CD8-positive, alpha-beta T cell (primary cell): ENCODE measurements at places on chromosomes 7 and 10.

DNA sequence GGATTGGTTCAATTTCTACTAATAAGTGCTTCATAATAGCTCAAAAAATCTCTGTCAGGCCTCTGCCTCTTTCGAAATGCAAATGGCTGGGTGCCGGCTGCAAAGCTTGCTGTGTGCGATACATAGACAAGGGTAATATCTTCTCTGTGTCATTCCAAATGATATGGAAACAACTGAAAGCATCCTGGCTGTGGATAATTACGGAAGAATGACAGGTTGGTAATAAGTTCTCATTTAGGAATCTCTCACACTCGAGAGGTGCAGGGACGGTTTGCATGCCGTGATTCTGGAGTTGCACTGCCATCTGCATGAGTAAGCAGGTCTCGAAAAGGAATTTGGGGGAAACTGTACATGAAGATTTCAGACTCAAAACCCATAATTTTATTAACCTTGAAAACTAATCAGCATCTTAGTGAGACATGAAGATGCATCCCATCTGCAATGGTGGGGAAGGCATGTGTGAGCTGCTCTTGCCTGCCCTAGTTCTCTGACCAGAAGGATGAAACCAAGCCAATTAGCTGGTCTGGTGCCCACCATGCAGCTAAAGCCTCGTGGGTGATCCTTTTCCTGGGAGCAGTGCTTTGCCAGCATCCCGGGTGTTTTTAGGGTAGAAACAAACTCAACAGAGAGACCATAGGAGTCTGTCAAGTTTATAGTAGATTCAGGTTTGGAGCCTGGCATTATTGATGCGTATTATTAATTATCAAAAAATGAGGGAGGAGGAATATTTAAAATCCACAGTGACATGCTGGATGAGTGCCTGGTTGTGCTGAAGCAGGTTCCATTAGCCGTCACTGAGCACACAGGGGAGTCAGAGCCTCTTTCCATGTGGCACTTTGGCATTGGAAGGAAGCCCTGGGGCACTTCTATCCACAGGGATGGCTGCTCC is 503.6 kb upstream of the MGMT start:
- no peak for DNase-seq

DNA sequence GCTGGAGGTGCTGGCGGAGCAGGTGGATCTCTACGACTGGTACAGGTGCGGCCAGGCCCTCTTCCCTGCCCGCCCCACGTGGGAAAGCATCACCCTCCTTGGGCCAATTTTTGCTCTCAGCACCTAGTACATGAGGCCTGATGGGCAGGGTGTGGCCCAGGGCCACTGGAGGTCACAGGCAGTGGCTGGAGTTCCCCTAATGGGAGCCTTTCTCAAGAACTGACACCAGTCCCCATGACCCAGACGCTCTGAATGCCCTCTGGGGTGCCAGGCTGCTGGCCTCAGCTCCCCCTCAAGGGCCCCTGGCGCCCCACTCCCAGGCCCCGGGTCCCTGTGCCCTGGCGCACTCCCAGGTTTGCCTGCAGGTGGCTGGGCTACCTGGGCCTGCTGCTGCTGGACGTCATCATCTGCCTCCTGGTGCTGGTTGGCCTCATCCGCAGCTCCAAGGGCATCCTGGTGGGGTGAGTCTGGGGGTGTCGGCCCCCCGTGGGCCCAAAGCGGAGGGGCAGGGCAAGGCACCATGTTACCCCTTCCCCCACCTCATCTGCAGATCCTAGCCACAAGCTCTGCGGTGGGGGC is 15.9 kb downstream of the TTYH3 start:
- no peak for DNase-seq

- no peak for DNase-seq
Observed at GRCh38 chr7:53835301-53835700, 706.9 kb upstream of the VSTM2A start.

GRCh38 chr10:101748496-101748895 is 27.4 kb downstream of the FGF8 start:
- DNase-seq, result no peak

DNA sequence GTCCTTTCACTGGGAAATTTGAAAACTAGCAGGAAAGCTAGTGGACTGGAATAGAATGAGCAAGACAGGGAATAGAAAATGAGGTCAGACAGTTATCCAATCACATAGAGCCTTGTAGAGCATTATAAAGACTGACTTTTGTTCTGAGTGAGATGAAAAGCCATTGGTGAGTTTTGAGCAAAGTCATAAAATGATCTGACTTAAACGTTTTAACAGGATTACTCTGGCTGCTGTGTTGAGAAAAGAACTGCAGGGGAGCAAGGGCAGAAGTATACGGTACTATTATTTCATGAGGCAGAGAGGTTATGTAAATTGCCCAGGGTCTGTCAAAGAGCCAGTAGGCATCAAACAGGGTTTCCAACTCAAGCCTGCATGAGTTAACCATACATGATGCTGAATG is 393.4 kb downstream of the TFEC start:
- no peak for DNase-seq

DNA sequence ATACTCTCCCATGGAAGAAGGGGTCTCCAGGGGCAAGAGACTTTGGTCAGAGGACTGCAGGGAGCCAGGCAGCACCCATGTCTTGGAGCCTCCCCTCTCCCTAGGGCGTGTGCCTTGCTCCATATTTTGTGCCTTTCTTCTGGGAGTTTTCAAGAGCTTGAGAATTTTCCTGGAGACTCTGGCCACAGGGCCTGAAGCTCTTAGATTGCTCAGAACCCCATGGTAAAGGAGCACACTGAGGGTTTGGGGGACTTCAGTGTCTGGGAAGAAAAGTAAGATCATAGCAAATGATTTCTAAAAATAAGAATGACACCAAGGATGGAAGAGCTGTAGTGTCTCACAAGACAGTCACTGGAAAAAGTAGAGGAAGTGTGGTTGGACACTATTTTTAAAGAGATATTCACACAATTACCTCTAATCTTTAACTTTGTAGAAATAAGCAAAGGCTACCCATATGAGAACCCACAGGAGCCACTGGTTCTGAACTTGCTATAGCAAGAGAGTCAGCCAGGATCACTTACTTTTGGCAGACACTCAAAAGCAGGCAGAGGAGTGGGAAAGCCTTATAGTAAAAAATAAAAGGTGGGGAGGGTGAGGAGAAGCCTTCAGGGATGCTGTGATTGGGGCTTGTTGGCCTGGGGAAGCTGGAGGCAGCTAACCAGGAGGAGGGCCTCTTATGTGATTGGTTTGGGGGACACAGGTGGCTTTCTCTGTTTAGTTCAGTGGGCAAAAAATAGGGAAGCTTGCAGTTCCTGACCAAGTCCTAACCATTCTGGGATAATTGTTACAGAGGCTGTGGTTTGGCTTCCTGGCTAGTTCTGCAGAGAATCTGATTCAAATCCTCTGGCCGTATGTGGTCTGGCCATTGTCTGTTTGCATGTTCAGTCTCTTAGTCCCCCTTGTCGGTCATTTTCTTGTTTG is 5.1 kb upstream of the CSGALNACT2 start:
- DNase-seq, result no peak

DNA sequence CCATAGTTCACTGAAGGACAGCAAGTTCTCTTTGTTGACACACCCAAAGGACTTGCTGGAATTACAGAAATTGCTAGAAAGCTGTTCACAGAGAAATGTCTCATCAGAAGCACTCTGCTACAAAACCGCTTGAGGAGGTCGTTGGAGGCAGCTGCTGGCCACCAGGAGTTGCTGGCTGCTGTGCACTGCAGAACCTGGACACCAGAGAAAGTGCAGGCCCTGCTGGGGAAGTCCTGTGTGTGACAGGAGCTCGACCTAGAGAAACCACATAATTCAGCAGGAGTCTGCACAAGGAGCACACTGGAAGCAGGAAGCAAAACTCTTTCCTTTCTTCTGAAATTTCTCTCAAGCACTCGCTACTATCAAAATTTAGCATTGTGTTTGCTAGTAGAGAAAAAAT is 461.5 kb upstream of the GHITM start:
- no peak for DNase-seq

DNA sequence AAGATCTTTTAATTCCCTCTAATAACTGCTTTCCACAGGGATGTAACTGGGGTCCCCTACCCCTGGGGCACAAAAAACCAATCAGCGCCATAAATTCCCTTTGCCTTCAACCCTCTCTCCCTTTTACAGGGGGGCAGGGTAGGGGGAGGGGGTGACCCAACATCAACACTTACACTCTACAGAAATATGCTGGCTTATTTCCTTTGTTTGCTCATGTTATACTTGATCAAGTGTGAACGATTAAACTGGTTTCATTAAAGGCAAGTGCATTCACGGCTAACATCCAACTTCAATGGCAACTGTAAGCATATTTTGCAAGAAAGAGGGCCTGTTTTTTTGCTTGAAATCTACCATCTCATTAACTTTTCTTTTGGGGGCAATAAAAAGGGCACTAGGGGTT is 2.9 kb downstream of the CTBP2 start:
- no peak for DNase-seq

DNA sequence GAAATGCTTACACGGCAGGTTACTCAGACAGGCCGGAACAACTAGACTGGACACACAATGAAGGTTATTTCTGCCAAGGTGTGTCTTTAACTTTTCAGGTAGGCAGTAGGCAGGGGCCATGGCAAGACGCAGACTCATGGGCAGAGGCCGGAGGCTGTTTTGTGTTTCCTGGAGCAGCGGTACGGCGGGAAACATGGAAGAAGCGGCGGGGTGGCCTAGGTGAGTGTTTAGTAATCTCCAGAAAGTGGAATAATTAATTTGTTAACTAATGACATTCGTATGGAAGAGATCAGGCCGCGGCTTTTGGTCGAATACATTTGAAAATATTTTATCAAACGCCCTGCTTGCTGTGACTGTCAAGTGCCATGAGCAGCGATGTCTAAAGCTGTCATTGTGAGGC is 277.8 kb downstream of the WDR37 start:
- DNase-seq, result no peak

DNA sequence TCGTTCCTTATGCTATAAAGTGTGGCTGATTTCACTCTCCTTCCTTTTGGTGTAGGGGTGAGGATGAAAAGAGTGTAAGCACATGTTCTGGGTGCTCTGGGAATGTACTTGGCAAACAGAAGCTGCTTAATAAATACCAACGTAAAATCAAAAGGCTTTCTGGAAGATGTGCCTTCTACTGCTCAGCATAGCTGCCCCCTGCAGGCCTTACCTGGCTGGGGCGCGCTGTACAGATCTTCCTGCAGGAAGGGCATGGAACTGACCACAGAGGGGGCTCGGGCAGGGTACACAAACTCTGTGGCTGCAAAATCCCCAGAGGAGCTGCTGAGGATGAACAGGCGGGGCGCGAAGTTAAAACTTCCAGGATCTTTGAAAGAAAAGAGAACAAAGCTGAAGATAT is 169.4 kb downstream of the SVIL start:
- DNase-seq, result no peak

DNA sequence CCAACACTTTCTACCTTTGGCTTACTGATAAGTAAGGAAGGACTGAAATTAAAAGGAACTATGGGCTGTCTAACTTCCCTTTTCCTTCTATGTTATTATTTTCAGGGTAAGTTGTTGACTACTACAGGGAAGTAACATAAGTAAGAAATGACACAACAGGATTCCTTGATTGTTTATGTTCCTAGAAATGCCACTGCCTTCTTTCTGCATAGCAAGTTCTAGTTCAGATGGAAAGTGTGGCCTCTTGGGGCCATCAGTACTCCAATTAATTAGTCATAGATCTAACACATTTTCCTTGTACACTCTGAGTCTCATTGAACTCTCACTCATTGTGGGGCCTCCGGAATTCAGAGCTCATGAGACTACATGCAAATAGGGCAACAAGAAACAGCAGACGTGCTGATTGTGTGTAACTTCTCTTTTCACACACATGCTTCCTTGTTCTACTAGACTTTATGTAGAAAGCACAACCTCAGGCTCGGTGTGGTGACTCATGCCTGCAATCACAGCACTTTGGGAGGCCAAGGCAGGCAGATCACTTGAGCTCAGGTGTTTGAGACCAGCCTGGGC is 35.3 kb upstream of the HIBADH start:
- DNase-seq, result no peak
